ENCODE measurements at places on chromosomes 6 and 20.

- DNase-seq, result no peak
Observed at GRCh38 chr6:105078386-105078708, 101.5 kb downstream of the POPDC3 start.

- no peak for DNase-seq
Observed at GRCh38 chr6:111291336-111292259, 191.4 kb downstream of the REV3L start.

GRCh38 chr20:47318586-47319516 lies 37.6 kb downstream of the ZMYND8 start:
- no peak for DNase-seq

GRCh38 chr6:80456724-80457438 lies 350.4 kb downstream of the BCKDHB start:
- DNase-seq, result no peak

- DNase-seq, result no peak
Observed at GRCh38 chr6:145704143-145704781, 31.1 kb downstream of the EPM2A start.

DNA sequence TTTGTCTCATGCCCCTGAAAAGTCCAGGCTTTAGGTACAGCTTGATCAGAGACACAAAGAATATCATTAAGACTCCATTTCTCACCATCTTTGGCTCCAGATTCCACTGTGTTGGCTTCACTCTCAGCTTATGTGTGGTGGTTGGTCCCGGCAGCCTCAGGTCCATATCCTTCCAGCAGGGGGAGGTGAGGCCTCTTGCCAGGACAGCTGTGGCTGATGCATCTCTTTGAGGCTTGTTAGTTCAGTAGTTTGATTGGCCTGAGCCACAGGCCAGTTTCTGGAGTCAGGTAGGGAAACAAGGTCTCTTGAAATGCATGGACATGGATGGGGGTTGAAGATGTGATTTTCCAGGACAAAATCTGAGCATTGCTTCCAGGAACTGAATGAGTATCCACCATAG lies 62.4 kb downstream of the JAG1 start:
- DNase-seq, result no peak

DNA sequence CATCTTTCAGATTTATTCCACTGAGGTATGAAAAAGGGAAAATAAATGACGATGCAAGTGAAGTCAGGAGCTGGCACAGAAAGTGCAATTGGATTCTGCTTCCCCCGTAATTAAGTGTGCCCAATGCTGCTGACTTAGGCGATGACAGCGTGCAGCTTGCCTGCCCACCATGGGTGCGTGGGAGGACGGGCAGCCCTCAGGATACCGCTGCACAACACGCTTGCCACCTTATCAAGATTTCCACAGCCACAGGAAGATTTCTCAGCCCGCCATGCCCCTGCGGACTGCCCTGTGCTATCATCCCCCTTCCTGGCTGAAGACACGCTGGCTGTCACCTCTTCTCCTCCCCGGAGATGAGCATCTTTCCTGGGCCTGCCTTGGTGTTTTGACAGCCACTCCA lies 103.3 kb upstream of the BACH2 start:
- DNase-seq, result no peak

GRCh38 chr20:34637245-34638038 lies 39.5 kb downstream of the PIGU start:
- no peak for DNase-seq

DNA sequence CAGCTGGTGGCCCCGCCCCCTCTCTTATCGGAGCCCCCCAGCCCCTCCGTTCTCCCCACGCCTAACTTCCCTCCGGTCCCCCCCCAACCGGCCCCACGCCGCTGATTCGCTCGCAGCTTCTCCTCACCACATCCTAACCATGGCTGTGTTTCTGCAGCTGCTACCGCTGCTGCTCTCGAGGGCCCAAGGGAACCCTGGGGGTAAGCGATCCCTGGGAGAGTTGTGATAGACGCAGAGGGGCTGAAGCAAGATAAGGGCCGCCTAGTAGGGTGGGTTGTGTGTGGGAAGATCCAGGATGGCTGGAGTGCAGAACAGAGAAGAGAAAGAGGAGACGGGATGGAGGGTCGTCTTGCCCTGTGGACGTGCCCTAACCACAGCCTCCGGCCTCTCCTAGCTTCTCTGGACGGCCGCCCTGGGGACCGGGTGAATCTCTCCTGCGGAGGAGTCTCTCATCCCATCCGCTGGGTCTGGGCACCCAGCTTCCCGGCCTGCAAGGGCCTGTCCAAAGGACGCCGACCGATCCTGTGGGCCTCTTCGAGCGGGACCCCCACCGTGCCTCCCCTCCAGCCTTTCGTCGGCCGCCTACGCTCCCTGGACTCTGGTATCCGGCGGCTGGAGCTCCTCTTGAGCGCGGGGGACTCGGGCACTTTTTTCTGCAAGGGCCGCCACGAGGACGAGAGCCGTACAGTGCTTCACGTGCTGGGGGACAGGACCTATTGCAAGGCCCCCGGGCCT lies at the start of gene MPIG6B:
MPIG6B (plus strand) TSS at position 129 of the 735 bp plus-strand sequence; CDS start at position 140, 11 bp downstream.
- DNase-seq, result no peak

GRCh38 chr20:39108746-39109145 lies 146.6 kb downstream of the DHX35 start:
- DNase-seq, result no peak

- no peak for DNase-seq
Observed at GRCh38 chr6:138105880-138106664, 1.1 kb downstream of the PERP start.

DNA sequence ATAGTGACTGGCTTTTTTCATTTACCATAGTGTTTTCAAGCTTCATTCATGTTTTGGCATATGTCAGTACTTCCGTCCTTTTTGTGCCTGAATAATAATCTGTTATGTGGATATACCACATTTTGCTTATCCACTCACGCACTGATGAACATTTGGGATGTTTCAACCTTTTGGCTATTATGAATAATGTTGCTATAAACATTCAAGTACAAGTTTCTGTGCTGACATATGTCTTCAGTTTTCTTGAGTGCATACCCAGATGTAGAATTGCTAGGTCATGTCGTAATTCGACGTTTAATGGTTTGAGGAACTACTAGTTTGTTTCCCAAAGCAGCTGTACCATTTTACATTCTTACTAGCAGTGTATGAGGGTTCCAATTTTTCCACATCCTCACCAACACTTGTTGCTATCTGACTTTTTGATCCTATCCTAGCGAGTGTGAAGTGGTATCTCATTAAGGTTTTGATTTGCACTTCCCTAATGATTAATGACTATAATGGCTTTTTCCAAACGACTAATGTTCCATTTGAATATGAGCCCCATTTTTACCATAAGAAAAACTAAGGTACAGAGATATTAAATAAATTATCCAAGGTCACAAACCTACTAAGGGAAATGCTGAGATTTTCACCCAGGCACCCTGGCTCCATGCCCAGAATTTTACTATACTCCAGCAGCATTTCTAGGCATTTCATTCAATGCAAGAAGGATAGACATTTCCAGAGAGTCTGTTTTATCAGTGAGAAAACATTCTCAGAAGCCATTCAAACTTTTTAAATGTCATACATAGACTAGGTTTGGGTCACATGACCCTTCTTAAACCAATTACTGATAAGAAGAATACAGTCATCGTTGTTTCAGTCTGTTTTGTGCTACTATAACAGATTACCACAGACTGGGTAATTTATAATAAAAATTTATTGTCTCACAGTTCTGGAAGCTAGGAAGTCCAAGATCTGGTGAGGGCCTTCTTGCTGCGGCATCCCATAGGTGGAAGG lies 71.1 kb upstream of the RUNX2 start:
- DNase-seq, result no peak

DNA sequence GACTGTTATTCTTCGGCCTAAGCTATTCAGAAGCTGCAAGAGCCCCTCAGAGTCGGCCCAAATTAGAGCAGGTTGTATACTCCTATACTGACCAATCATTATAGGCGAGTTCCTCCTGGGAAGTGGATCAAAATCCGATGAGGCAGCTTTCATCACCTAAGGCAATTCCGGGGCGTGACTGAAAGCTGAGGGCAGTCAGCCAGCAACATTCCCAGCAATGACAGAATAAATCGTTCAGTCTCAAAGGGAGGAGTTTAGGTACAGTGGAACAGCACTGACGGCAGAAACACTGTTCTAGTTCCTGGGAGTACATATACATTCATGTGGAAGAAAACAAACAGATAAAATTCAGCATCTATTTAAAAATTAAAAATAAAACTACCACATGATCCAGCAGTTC lies 10.8 kb downstream of the HLA-DQB2 start:
- no peak for DNase-seq

DNA sequence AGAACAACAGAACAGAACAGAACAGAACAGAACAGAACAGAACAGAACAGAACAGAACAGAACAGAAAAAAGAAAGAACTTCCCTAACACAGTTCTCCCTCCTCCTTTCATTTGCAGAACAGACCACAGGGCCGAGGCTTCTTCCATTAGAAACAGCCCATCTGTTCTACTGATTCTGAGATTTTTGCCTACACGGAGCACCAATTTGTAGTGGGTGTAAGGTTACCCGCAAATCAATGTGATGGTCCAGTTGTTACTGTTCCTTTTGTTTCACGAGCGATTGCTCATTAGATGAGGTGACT lies 734 bp upstream of the OGFRL1 start:
- no peak for DNase-seq

GRCh38 chr6:127812985-127813698 lies 87.7 kb downstream of the THEMIS start:
- DNase-seq, result no peak

DNA sequence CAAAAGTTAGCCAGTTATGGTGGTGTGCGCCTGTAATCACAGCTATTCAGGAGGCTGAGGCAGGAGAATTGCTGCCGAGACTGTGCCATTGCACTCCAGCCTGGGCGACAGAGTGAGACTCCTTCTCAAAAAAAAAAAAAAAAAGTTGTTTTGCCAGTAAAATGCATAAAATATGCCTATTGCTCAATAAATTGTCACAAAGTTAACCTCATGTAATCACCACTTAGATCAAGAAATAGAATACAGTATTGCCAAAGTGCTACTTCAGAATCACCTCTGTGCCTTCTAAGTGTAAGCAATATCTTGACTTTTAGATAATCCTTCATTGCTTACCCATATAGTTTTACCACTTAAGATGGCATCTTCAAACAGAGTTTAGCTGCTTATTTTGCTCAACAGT lies 80.7 kb downstream of the TRMT11 start:
- DNase-seq, result no peak

GRCh38 chr20:36454698-36455427 lies 86.5 kb upstream of the MYL9 start:
- no peak for DNase-seq

- DNase-seq, result no peak
Observed at GRCh38 chr6:169831450-169832246, 80.2 kb downstream of the ERMARD start.

DNA sequence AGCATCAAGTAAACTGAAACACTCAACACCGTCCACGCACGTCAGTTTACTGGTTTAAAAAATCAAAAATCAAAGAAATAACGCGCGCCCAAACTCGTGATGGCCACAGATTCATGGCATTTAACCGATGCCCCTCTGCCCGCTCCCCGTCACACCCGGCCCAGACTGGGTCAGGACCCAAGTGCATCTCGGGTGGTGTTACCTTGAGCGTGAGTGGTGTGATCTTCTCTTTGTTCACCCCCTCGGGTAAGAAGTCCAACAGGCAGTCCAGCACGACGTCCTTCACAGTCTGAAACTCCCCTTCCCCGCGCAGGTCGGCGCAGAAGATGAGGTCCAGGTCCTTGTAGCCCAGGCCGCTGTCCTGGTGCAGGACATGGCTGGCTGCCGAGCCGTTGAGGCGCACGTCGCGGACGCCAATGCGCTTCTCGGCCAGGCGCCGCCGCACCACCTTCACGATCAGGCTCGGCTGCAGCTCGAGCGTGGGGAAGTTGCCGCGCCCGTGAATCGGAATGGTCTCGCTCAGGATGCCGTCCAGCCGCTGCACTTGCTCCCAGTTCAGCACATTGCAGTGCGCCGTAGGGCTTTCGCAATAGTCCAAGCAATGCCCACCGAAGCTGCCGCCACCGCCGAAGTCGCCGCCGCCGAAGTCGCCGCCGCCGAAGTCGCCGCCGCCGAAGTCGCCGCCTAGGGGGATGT lies 945 bp downstream of the TENT5A start:
- no peak for DNase-seq

- no peak for DNase-seq
Observed at GRCh38 chr6:97423190-97423589, 140.2 kb upstream of the MMS22L start.

GRCh38 chr20:2576317-2576727 lies 39.9 kb downstream of the TMC2 start:
- DNase-seq, result no peak

- no peak for DNase-seq
Observed at GRCh38 chr6:47654255-47654654, 44.1 kb upstream of the ADGRF4 start.

GRCh38 chr20:48697845-48698491 lies 129.8 kb downstream of the PREX1 start:
- DNase-seq, result no peak

- DNase-seq, result no peak
Observed at GRCh38 chr6:387293-387741, 4.2 kb upstream of the IRF4 start.

DNA sequence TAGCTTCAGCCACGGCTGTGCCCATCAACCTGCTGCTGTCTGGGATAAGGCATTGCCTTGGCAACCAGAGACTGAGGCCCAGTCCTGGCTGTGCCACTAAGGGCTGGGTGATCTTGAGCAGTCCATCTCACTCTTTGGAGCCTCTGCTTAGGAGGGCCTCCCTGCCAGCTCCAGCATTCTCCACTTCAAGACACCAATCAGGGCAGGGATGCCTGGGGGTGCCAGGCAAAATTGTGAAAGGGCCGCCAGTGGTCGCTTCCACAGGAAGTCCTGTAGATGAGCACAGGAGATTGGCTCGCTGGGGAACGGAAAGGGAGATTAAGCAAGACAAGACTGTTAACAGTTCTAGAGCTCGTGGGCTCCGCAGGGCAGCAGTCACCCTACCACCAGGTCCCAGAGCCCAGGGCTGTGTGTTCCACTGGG lies at the start of gene RAB44:
RAB44 (plus strand) TSS at position 346 of the 423 bp plus-strand sequence. CDS start 6,410 bp downstream, outside the sequence.
- DNase-seq, result no peak
